ENCODE measurements at places on chromosomes 11 and 22.

GRCh38 chr22:42101199-42101598, 10.6 kb upstream of the NDUFA6 start:
- no peak for DNase-seq

DNA sequence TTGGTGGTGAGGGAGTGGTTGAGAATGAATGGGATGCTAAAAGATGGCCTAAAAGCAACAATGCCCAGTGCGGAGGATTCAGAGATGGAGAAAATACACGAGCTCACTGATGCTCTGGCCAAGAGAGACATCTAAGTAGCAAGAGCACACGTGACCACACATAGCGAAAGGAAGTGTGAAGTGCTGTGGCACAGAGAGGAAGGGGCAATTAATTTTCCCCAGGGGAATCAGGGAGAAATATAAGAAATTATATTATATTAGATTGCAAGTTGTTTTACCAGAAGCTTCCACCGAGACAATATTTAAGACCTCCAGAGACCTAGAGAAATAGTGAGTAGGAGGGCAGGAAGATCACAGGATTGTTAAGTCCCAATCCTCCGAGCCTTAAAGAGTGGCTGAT, 80.6 kb downstream of the RCN1 start:
- DNase-seq = no peak

DNA sequence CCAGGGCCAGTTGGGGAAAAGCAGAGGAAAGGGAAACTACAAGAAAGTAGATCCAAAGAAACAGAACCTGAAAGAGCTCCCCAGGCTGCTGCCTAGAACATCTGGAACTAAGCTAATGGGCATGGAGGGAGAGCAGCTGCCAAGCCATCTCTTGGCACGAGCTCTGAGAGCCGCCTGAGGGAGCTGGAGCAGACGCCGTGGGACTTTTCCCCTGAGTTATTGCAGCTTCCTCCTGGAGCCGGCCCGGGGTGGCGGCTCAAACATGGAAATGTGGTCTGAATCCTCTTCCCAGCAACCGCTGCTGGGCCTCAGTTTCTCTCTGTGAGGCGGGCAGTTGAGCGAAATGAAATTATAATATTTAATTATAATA, 41.8 kb downstream of the LIF start:
- DNase-seq = peak; percentile 69

- DNase-seq = no peak
Observed at GRCh38 chr11:67118181-67118766, 789 bp upstream of the KDM2A start.

DNA sequence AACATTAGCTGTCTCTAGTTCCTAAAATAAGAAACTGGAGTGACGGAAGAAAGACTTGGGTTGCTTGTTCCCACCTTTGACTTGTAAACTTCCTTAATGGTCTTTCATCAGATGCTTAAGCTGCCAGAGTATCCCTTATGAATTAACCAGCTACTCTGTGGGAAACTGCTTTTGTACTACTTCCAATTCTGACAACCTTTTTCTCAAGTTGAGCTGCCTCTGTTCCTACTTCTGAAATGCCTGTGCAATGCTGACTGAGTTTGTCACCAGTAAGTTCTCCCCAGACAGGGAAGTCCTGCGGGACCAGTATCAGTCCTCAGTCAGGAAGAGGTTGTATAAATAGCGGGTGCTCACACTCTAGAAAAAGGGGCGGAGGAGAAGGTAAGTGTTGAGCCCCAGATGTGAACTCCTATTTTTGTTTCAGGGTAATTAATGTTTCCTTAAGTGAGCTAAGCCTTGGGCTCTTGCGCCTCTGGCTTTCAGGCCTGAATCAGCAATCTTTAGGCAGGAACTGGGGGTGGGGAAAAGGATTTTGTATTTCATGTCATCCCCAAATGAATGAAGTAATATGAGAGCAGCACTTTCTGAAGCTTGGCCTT, 67.2 kb downstream of the CECR2 start:
- DNase-seq = no peak

GRCh38 chr22:31901388-31902137, 42.8 kb upstream of the YWHAH start:
- no peak for DNase-seq

DNA sequence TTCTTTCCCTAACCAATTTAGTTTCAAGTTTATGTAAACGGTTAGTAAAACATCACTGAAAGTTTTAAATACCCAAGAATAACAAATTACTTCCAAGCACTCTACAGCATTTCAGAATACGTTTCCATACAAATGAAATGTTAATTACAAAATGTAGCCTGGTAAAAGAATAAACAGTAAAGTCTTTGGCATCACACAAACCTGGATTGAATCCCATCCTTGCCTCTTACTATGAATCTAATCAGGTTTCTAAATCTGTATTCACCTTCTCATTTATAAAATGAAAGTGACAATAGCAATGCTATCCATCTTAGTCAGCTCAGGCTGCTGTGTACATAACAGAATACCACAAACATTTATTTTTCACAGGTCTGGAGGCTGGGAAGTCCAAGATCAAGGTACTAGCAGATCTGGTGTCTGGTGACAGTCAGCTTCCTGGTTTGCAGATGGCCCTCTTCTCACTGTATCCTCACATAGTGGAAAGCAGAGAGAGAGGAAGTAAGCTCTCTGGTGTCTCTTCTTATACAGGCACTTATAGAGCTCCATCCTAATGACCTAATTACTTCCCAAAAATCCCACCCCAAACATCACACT, 19.2 kb downstream of the FAM168A start:
- no peak for DNase-seq

GRCh38 chr11:130737866-130738431, 178.3 kb downstream of the SNX19 start:
- peak; percentile 78 for DNase-seq

GRCh38 chr11:12674936-12675696, 895 bp downstream of the TEAD1 start:
- DNase-seq = no peak

All from skeletal muscle cell (primary cell).